ENCODE measurements at places on chromosomes 6 and 20.

DNA sequence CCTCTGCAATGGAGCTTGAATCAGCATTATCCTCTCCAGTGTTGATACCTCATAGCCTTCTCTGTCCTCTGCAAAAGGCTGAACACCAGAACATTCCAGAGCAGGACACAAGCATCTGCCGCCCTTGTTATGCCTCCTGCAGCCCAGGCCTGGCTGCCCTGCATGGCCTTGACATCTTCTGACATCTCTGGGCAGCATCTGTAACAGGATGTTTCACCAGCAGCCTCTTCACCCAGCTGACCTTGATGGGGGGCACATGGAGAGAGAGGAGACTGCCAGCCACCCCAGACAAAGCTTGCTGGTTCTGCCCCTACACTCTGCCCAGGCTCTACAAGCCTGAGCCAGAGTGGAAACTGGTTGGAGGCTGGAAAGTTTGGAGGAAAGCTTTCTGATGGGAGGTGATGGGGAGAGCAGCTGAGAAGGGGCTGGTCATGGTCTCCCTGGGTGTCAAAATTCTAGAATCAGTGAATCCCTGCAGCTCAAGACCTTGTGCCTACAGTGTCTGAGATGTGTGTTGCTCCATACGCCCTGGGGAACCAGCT is 145.1 kb downstream of the MRPL14 start:
- DNase-seq, result no peak

DNA sequence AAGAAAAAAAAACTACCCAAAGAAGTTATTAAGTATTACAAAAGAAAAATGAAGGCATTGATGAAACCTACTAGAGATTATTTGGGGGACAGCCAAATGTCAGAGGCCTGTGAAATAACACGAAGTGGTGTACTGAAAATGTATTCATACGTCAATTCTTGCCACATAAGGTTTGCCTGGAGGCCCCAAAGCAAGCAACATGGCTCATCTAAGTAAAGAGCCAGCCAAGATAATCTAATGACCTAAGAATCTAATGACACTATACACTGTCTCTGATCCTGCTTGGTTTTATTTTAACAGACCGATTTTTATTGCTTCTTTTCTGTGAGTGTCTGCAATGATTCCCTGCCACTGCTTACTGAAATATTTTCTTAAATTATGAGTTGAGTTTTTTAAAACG is 34.7 kb downstream of the FILIP1 start:
- no peak for DNase-seq

DNA sequence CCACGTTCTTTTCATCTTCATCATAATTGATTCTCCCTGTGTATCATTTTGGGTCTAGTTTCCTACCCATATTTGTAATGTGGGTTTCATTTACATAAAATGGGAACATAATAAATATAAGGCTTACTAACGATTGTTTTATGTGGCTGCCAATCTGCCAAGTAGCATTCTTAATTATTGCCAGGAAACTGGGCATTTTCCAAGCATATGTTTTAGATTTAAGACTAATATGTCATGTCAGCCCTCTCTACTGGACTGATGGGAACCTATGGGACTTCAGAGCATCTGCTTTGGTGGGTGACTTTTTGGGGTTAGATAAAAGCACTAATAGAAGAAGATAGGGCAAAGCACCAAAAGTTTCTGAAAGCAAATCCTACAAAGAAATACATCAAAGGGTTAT is 157.5 kb downstream of the TBX18 start:
- no peak for DNase-seq

DNA sequence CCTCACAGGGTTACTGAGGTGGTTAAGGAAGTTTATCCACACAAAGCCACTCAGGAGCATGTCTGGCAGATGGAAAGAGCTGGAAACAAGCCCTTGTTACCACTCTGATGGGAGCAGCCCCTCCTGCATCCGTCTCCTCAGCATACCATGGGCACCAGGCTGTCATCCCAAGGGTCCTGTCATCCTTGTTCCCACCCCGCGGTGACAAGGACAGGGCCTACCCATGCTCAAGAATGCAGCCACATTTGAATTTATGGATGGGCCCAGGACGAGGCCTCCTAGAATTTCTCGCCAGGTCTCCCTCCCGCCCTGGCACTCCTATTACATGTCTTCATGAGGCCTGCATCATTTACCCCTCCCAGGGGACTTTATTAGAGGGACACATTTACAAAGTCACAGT is 60.0 kb downstream of the NPEPL1 start:
- DNase-seq, result no peak

GRCh38 chr6:148866657-148867268 is 119.9 kb downstream of the UST start:
- DNase-seq, result no peak

- no peak for DNase-seq
Observed at GRCh38 chr6:12586721-12587480, 129.7 kb upstream of the PHACTR1 start.

- DNase-seq, result no peak
Observed at GRCh38 chr6:157758516-157759023, 64.5 kb upstream of the SNX9 start.

GRCh38 chr6:44060612-44061374 is 66.5 kb downstream of the MRPL14 start:
- no peak for DNase-seq

DNA sequence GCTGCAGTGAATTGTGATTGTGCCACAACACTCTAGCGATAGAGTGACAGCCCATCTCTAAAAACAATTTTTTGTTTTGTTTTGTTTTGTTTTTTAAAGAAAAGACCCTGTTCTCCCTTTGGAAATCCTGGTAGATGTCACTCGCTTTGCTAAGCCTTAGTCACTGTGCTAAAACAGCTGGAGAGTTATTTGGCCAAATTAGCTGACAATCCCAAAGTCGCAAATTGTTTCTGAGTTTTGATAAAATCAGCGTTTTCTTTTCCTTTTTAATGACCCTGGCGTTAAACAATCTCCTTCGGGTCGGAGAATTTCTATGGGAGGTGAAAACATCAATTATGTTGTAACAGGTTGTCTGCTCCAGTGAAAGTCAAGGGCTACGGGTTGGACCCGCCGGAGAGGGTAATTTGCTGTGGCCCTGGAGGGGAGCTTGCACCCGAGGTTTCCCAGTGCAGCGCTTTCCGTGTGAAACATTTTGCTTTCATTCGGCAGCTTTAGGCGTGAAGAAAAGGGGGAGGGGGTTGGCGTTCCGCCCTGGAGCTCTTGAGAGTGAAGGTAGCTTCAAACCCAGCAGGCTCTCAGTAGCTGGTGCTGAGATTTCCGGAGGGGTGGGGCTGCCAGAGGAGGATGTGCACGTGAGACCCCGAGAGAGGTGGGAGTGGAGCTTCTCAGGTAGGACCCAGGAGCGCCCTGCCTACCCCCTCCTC is 296.6 kb downstream of the PHACTR1 start:
- DNase-seq, result no peak

DNA sequence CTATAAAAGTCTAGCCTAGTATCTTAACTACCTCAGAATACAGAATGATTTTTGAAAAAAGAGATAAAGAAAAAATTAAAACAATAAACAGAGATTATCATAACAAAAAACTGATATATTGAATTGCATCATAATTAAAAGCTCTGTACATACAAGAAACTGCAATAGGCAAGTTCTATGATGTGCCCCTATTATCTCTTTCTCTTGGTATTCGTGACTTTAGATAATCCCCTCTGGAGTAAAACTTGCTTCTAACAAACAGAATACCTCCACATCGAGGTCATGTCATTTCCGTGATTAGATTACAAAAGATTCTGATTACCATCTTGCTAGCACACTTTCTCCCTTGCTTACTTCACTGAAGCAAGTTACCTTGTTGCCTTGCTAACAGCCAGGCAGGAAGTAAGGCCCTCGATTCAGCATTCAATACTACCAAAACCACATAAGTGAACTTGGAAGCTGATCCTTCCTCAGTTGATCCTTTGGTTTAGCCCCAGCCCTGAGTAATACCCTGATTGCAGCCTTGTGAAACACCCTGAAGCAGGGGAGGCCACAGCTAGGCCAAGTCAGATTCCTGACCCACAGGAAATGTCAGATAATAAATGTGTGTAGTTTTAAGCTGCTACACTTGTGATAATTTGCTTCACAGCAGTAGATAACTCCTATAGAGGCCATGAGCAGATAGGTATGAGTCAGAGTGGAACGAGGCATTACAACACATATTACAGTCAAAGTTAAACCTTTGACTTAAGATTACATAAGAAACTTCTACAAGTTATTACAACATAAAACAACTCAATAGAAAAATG is 53.7 kb upstream of the TMX4 start:
- no peak for DNase-seq

DNA sequence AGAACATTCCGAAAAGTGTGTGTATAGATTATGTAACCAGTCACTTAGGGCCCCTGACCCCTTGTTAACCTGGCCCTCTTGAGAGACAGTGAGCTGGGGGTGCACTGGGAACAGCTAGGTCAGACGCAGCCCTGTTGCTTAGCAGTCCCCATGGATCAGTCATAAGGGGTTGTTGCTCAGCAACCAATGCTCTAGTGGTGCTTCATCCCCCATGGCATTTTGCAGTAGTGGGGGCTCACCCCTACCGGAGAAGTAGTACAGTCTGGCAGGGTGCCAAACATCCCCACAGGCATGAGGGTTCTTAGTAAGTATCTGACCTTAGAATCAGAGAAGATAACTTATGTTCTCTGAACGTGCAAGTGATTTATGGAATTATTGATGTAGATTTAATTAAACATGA is 12.3 kb downstream of the PKIB start:
- DNase-seq, result no peak

GRCh38 chr20:17889226-17889625 is 79.4 kb downstream of the SNX5 start:
- DNase-seq, result no peak

- no peak for DNase-seq
Observed at GRCh38 chr6:42394881-42395620, 56.7 kb downstream of the TRERF1 start.
